ENCODE measurements at places on chromosomes 16 and 17. TPM values are rescaled to one million over a fixed set of nuclear protein-coding genes. Genes with fewer than 3 reads are reported as not detected.

GRCh38 chr17:77914385-77915254 lies 43.9 kb upstream of the TNRC6C start:
- DNase-seq = peak; percentile 79

- DNase-seq = no peak
Observed at GRCh38 chr16:75218256-75219076, at the start of gene CTRB1. Gene CTRB1 (plus strand): TSS chr16:75218988. CDS start chr16:75219008, 20 bp downstream.

- DNase-seq = no peak
Observed at GRCh38 chr16:12406158-12406557, 397.5 kb downstream of the CPPED1 start.

GRCh38 chr17:33277436-33278100 lies 15.5 kb downstream of the ASIC2 start:
- DNase-seq = no peak

The GNG13 gene
- total RNA-seq = not detected

- no peak for DNase-seq
Observed at GRCh38 chr16:57314161-57314785, 29.8 kb upstream of the PLLP start.

DNA sequence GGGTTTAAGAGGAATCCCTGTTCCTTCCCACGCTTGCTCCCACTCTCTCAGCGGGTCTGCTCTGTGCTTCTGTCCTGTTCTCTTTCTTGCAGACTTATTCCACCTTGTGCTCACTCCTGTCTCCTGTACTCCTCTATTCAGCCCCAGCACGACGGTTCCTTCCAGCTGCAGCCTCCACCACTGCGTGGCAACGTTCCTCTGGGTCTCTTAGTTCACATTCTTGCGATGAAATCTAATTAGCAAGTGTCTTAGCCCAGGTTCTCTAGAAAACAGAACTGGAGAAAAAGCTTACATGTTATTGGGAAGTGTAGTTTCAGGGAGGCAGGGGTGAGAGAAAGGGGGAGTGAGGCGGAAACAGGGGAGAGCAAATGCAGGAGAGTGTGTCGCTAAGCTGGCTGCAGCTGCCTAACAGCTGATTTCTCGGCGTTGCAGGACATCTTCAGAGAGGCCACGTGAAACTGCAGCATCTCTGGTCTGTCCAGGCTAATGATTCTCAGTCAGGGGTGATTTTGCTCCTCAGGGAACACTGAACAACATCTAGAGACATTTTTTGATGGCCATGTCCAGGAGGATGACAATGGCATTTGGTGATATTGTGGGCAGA lies 213.2 kb upstream of the NLRP1 start:
- no peak for DNase-seq

GRCh38 chr17:48825446-48826381 lies 5.1 kb upstream of the CALCOCO2 start:
- no peak for DNase-seq

DNA sequence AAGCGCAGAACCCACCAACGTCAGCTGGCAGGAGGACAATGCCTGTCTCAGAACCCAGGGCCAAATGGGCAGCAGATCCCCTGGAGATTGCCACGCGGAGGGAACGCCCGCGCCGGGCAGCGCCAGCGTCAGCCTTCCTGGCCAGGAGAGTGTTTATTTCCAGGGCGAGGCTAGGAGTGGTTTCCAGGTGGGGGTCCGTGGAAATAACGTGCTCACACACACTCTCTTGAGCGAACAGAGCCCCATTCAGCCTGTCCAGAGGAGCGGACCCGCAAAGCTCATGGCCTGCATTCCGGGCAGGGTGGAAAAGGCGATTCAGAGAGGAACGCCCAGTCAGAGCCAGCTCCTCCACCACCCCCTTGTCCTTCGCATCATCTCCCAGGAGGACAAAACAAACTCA lies 40.3 kb downstream of the SDK2 start:
- DNase-seq = no peak

GRCh38 chr16:29825145-29826044 lies 5.1 kb downstream of the MVP start:
- DNase-seq = no peak

The CES3 gene
- not detected for total RNA-seq
